ENCODE measurements at places on chromosomes 1 and 21. TPM values are rescaled to one million over a fixed set of nuclear protein-coding genes. Genes with fewer than 3 reads are reported as not detected.

DNA sequence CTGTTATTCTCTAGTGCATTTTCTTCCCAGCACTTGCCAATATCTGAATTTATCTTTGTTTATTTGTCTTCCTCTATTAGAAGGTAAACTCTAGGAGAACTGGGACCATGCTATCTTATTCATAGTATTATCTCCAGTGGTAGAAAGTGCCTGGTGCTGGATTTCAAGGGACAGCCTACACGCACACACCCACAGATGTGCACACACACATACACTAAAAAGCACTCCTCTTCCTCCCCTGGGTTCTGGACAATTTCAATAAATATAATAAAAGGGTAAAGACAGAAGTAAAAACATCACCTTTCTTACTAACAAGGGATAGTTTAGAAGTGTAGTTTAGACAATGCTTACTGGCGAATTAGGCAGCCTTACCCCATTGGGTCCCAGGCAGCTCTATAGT is 28.5 kb upstream of the USP24 start:
- no peak for DNase-seq

CFH gene
- total RNA-seq, result not detected

DNA sequence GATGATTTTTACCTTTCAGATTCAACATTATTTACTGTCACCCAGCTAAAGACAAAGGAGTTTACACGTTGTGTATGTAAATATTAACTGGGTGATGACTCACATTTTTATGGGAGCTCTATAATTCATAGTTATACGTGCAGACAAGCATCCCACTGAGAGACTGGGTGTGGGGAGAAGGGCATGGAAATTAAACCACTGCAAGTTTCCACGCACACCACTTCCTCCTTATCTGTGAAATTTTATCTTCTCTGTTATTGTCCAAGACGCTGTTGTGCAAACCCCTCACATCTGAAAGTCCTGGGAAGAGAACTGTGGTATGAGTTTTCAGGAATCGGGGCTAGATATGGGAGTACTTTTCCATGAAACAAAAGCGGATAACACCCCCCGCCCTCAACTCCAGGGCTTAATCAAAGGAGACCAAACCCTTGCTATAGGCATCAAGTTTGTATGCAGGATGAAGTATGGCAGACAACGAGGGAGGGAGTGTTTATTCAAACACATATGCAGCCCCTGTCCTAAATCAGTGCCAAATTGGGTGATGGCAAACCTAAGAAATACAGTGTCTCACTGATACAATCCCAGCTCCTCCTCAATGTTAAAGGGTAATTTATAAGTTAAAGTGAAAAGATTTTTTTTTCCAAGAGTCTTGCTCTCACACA is 23.3 kb upstream of the DPT start:
- no peak for DNase-seq

DNA sequence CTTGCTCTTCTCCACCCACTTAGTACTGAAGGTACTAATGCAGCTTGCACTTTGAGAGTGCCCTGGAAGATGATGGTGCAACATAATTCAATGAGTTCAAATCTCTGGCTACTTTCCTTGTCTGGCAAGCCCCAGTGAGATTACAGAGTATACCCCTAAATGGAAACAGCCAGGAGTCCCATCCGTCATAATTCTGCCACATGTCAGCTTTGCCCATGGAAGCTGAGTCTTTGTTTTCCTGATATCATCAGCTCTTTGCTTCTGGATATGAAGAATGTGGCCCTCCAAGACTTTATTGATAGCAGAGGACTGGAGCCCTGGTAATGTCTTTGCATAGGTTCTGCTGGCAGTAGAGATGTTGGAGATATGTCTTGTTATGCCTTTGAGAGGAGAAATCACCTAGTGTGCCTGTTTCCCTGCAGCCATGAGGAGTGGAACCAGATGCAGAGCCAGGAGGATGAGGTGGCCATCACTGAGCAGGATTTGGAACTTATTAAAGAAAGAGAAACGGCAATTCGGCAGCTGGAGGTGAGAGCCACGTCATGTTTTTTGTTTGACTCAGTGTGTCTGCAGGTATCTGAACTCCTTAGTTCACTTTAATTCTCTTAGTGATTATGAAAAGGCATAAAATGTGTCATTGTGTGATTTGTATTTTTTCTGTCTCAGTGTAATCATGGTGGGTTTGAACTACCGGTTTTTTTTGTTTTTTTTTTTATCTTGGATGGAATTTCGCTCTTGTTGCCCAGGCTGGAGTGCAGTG is 18.7 kb upstream of the PPP1R8 start:
- DNase-seq, result no peak

GRCh38 chr1:248824701-248825100 is 1.0 kb downstream of the SH3BP5L start:
- DNase-seq, result no peak

CHIA gene
- total RNA-seq, result not detected

Data from glutamatergic neuron (in vitro differentiated cells).